ENCODE measurements at places on chromosomes 6 and 20. TPM values are rescaled to one million over a fixed set of nuclear protein-coding genes. Genes with fewer than 3 reads are reported as not detected.
A peak's percentile ranks its signal among the peaks of the same experiment; 100 is the strongest.

- no peak for DNase-seq
Measured at GRCh38 chr6:45163952-45164766, 164.0 kb upstream of the RUNX2 start.

GRCh38 chr20:44938637-44939036 lies 21.6 kb downstream of the TOMM34 start:
- no peak for DNase-seq

DNA sequence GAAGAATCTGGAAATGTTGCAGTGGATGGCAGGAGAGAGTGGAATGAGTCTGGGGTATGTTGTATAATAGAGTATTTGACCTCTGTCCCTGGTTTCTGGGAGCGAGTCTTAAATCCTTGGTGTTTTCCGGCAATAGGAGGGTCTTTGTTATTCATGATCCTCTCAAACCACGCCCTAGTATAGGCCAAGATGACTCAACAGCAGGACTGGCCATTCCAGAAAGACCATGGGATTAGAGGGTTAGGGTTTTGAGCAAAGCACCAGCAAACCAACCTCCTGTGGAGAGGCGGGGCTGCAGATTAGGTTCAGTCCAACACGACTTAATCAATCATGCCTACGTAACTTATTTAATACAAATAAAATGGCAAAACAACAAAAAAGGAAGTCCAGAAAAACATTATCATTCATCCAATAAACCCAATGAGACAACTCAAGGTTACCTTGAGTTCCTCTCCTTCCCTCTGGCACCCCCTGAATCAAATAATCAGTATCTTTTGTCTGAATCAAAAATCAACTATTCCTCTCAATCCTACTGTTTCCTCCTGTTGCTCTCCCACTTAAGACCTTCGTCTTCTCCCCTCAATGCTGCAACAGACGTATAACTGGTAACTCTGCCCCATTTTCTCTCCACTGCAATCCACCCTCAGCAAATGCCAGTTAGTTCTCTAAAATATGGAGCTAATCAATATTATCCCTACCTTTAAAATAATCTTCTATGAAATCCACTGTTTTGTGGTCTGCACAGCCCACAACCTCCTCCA lies 15.5 kb downstream of the HUS1B start:
- no peak for DNase-seq

- no peak for DNase-seq
Measured at GRCh38 chr20:34543463-34544056, 15.0 kb upstream of the MAP1LC3A start.

- DNase-seq, result no peak
Measured at GRCh38 chr20:23640671-23641667, 3.2 kb upstream of the CST3 start.

- peak; percentile 65 for DNase-seq
Measured at GRCh38 chr20:33733654-33734576, 2.1 kb downstream of the ZNF341 start.

- DNase-seq, result peak; percentile 72
Measured at GRCh38 chr6:71457929-71458328, 169.3 kb downstream of the OGFRL1 start.

DNA sequence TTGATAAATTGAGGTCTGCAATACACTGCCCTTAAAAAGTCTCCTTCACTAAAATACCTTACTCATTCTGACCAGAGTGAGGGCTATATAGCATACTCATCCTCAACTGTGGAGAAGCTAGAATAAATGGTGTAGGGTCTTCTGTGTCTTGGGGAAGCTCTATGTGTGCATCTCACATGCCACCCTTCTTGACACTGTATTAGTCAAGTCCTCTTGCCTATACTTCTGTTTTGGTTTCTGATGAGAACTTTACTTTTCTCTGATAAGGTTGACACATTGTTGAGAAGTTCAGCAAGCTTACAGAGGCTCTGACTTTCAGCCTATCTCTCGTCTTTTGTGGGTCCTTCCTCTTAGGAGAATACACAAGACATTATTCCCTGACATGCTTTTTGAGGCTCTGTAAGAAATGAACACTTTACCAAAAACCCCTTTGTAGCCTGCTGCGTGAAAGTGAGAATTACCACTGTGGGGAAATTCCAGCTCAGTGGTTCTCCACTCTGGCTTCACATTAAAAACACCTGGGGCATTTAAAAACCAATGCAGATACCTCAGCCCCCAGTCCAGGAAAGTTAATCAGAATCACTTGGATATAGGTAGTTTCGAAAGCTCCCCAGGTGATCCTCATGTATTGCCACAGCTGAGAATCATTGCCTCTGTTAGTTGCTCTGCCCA lies 372.1 kb upstream of the HS3ST5 start:
- DNase-seq, result no peak

GRCh38 chr20:9520086-9520485 lies 5.7 kb downstream of the LAMP5 start:
- DNase-seq, result no peak

DNA sequence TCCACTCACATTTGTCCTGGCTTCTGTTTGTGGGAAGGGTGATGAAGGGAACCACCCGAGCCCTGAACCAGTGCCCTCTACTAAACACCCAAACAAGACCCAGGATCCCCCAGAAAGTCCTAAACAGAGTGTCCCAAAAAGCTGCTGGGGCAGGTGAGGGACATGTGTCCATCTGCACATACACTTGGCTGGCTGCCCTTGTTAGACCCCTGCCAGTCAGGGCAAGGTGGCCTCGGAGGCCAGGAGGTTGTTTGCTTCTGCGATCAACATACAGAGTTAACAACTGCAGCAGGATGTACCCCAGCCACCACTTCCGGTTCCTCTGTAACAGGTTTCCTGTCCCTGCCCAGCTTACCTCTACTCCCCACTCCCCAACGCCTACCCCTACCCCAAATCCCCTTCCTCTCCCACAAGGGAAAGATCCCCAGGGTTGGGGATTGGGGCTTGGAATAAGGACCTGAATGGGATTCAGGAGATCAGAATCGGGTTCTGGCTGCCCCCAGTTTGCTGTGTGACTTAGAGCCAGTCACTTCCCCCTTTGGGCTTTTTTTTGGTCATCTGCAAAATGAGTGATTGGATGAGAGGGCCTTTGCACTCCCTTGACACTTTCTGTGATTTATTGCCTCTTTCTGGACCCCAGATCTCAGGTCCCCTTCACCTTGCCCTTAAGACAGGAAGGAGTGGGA lies 13.9 kb downstream of the DEF6 start:
- peak; percentile 82 for DNase-seq

MICB gene
- total RNA-seq, result 33.9 TPM

PIM1 gene
- 35.8 TPM for total RNA-seq

RIMS4 gene
- total RNA-seq, result not detected

KIAA0408 gene
- 0.74 TPM for total RNA-seq

FAM209A gene
- 0.70 TPM for total RNA-seq

NFKBIE gene
- total RNA-seq, result 24.8 TPM

SLC22A1 gene
- total RNA-seq, result 0.35 TPM

TCP11 gene
- total RNA-seq, result not detected
